ENCODE measurements at places on chromosomes 1 and 21.

GRCh38 chr1:3351449-3352298 lies 102.8 kb upstream of the ARHGEF16 start:
- no peak for DNase-seq

DNA sequence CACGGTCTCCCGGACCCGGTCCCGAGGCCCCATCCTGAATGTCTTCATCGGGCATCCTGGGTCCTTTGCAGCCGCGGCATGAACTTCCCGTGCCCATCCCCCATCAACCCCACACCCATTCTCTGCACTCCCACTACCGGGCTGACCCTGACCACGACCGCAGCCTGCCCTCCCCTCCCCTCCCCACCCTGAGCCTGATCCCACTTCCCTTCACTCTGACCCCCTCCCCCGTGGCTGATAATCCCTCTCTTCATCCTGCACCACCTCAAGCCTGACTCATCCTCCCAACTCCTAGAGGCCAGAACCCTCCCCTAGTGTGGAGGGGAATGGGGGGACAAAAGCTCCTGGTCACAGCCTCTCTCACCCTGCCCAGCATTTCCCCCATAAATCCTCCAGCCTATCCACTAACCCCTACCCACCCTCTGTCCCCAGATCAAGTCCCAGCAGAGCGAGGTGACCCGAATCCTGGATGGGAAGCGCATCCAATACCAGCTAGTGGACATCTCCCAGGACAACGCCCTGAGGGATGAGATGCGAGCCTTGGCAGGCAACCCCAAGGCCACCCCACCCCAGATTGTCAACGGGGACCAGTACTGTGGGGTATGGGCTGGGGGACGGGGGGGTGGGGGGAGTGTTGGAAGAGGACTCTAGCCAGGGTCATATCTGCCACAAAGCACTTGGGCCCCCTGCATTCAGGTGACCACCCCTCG lies 602 bp downstream of the SH3BGRL3 start:
- peak; percentile 72 for DNase-seq

DNA sequence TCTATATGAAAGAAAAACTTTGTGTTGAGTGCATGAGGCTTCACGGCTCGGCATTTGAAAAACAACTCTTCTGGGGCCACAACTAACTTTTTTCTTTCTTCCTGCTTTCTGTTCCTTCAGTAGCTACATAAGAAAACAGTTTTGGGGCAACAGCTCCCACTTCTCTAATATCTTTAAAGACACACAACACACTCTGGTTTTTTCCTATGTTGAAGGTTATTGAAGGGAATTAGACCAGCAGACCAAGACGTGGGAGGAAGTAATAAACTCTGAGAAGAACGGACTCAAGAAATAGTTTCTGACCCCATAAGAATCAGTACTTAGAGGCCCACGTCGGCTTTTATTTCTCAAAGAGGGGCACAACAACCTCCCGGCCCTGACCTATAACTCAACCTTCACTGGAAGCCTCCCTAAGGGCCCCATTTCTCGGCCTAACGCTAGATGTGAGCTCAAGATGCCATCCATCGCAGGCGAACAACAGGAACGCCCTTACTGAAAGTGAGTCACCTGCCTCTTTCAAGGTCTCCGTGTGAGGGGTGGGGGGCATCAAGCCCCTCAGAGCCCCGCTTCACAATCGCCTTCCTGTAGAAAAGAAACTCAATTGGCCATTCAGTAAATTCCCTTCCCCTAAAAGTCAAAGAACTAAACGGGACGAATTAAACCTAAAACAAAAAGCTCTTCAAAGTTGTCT lies 844 bp downstream of the ZMYM6 start:
- peak; percentile 53 for DNase-seq

DNA sequence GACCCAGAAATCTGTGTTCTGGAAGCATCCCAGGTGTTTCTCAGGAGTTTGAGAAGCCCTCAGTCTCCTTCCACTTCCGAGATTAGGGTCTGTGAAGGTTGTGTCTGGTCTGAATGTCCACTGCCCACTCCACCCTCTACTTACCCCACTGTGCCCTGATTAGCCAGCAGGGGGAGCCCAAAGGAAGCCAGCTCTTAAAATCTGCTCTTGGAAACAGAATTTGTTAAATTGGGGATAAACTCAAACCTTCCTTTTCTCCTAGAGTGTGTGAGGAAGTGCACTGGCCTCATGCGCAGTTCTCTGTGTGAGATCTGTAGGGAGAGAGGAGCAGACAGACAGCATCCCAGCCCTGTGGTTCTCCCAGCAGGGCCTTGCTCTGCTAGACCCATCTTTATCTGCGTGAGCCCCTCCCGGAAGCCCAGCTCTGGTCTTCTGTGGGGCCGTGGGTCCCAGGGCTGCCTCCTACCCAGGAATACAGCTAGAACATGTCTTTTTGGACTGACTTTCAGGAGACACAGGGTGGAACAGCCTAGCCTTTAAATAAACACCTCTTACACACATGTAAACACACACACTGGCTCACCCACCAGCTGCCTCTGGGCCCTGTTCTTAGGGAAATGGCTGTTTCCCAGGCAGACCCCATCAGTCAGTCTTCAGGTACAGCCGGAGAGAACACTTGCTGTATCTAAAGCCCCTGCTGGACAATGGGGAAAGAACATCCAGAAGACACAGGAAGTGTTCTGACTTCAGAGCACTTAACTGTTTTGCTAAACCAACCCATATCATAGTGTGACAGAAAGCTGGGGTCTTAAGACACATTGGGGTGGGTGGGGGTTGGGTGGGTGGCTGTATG lies 52.2 kb downstream of the SMYD2 start:
- DNase-seq, result peak; percentile 56

DNA sequence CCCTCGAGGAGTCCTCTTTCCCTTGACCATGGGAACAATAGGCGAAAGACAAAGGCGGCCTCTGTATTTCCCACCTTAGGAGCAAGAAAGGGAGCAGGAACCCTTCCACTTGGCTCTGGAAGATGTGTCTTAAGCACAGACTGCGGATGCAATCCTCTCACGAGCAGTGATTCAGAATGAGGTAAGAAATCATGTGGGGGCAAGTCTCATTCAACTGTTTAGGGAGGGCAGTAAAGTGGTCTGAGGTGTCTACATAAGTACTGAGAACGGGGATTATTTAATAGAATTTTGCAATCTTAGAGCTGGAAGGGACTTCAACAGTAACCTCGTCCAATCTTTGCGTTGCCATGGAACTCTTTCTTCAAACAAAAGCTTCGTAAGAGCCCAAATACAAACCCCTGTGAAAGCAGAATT lies 1.6 kb upstream of the DYRK3 start:
- DNase-seq, result peak; percentile 76

DNA sequence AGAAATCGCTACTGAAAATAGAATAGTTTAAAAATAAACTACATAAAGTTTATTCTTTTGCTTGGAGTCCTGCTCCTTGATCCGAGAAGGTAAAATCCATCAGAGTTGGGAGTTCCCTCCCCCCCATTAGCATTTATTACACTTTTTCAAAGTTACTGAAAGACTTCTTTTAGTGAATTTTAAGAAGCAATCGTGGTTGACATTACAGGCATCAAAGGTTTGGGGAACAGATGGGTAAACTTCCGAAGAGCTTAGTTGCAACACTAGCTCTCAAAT lies 31.0 kb upstream of the NFIA start:
- DNase-seq, result no peak

GRCh38 chr1:26539722-26540121 lies 10.2 kb downstream of the RPS6KA1 start:
- no peak for DNase-seq

- no peak for DNase-seq
These were observed 66.6 kb downstream of the SCMH1 start for GRCh38 chr1:41175546-41175945.

GRCh38 chr21:27769763-27770162 lies 802.9 kb upstream of the ADAMTS5 start:
- DNase-seq, result no peak

GRCh38 chr1:25993197-25993951 lies 4.5 kb downstream of the PAFAH2 start:
- no peak for DNase-seq

DNA sequence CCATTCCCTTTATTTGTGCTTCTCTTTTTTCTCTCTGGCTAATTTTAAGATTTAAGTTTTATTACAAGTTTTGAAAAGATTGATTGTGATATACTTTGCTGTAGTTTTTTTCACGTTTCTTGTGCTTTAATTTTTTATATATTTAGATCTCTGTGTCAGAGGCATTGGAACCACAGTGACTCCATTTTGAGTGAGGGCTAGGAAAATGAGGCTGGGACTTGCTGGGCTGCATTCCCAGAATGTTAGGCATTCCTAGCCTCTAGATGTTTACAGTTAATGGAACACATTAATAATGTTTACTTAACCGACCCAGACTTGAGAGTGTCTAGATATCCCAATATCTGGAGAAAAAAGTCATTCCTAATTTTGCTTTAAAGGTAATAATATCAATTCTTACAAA lies 939.4 kb downstream of the BRINP3 start:
- DNase-seq, result no peak

DNA sequence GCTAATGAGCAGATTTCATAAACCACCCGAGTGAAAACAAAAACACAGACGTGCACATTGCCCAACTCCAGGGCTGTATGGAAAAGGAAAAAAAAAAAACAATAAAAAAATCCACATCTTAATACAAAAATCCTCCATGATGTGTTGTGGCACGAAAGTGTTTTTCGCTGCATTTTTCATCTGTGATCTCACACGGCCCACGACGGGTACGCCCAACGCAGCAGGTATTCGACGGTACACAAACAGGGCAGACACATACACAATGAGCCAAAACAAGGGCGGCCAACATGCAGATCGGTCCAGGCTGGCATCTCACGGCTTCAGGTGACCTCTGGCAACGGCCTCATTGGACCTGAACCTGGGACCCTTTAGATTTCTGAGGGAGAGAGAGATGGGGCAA lies 31.1 kb downstream of the CASZ1 start:
- no peak for DNase-seq

- no peak for DNase-seq
These were observed 181.6 kb downstream of the ZNF326 start for GRCh38 chr1:90176530-90176929.

- no peak for DNase-seq
These were observed 19.6 kb upstream of the ACTRT2 start for GRCh38 chr1:3001471-3002348.

GRCh38 chr1:203768256-203768655 lies 3.3 kb downstream of the LAX1 start:
- no peak for DNase-seq

- no peak for DNase-seq
These were observed 174.1 kb downstream of the KCNJ6 start for GRCh38 chr21:37742115-37742514.

- no peak for DNase-seq
These were observed 137.8 kb downstream of the SLC44A5 start for GRCh38 chr1:75472971-75473603.

DNA sequence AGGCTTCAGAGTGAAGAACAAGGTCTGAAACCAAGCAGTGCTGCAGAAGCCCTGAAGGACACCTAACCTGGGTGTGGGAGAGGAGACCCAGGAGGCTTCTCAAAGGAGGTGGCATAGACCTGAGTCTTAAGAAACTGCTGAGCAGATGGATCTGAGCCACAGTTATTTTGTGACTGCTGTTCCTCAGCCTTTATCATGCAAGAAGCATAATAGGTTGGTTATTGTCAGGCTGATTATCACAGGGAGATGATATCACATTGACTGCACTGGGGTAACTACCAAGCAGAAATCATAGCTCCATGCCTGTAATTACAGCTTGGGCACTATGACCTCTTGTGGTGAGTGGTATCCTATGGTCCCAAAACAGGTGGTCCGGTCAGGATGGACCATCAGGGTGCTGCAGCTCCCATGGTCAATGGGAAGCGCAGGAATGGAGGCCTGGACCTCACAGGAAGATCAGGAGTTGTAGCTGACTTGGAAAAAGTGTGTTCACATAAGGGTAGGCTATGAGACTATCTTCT lies 11.5 kb upstream of the ATP2B4 start:
- DNase-seq, result no peak

- DNase-seq, result no peak
These were observed 1341.2 kb downstream of the PLA2G4A start for GRCh38 chr1:188169971-188170370.

DNA sequence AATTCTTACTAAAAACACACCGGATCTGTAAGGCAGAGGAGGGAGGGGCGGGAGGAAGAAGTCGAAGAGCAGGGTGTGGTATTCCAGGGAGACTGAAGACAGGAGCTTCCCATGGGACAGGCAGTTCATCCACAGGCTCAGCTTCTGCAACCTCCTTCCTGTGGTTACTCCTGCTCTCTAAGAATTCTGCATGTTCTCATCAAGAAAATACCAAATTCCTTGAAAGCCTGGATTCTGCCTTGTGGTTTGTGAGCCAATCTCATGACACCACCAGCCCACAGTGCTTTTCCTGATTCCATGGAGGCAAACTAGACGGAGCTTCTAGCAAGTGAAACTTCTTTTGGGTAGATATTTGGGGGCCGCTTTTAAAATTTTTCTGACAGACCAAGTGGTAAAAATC lies 1.1 kb upstream of the ST6GALNAC3 start:
- peak; percentile 66 for DNase-seq

- DNase-seq, result no peak
These were observed 124.8 kb downstream of the ROR1 start for GRCh38 chr1:63898428-63899196.

DNA sequence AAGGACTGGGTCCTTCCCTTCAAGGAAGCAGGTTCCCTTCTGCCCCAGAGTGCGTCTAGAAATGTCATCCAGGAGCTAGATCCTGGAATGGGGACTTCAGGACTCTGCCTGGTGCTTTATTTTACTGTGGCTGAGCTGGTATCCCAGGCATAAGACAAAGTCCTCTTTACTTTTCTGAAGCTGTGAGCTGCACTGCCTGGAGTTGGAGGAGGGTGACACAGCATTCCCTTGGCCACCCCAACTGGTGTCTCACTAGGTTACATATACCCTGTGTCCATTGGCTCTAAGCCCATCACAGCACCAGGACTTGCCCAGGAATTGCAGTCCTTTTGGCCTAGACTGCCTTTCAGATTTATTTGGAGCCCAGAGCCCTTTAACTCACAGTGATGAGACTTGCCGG lies 41.8 kb upstream of the CD55 start:
- DNase-seq, result no peak

GRCh38 chr21:31191553-31191952 lies 152.5 kb downstream of the TIAM1 start:
- DNase-seq, result no peak

DNA sequence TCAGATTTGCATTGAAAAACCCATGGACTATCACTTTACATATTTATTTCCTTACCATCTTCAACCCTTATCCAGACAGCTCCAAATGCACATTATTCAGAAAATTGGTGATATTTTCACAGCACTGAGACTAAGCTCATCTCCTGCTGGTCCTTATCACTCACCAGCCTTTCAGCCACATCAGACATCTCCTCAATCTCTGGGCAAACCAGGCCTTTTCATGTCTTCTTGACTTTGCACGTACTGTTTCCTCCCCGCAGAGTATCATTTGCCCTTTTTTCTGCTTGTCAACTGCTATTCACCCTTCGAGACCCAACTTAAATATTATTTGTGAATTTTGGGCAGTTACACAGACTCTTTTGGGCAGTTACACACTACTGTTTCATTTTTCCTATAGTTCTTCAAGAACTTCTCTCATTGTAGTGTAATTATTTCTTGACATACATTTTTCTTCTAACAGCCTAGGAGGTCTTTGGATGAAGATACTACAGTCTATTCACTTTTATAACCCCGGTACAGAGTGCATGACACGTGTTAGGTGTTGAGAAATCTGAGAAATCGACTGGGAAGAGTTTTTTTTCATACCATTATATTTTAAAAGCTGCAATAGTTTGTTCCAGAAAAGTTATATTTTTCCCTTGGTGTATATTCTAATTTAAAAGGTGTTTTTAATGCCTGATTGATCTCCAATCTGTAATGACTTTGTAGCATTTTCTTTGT lies 98.0 kb downstream of the FGGY start:
- no peak for DNase-seq
